ENCODE measurements at places on chromosomes 5 and 9.
A peak's percentile ranks its signal among the peaks of the same experiment; 100 is the strongest.

DNA sequence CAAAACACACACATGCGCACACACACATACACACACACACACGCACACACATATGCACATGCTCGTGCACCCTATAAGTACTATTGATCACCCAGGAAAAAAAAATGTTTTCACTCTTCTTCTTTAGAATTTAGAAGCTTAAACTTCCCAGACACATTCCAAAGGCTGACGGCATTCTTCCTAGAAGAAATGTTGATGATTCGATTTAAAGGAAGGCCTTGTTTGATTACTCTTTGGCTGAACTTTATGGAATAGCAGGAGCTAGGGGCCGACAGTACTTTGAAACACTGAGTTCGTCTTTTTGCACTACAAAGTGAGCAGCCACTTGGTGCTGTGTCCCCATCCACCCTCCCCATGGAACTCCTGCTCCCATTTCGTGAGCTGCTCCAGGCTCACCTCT, 113.2 kb downstream of the EGFLAM start:
- DNase-seq: no peak

GRCh38 chr5:34580983-34581382, 75.1 kb upstream of the RAI14 start:
- no peak for DNase-seq

DNA sequence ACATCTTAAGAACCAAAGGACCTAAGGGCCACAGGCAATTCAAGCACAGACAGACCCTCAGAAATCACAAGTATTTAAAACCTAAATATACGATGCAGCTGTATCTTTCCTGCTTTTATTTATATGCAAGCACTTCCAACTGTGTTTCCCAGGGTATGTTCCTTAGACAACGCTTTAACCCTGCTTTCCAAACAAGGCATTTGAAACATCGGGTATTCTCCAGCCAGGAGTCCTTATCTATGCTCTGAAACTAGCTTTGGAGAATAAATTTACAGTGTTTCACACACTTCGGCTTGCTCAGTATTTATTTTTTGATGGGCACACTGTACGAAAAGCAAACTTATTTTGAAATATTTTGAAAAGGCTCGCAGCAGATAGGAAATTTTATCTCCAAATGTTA, 13.5 kb downstream of the NR6A1 start:
- no peak for DNase-seq

GRCh38 chr9:6197330-6197729, 18.3 kb upstream of the IL33 start:
- no peak for DNase-seq

DNA sequence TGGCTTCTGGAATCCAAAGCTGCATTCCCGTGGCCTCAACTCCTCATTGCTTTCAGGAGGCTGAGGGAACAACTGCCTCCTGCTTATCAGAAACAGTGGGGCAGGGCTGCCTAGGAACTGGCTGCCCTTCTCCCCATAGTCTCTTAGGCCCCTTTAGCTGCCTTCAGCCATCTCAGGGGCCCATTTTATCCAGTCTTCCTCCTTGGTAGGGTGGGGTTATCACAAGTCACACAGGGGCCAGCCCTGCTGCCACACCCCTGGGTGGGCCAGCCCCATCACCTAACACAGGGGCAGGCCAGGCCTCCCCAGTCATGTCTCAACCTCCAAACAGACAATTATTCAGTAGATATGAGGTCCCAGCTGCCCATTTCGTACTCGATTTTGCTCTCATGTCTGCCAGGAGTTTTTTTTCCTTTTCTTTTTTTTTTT, 3.9 kb downstream of the ALAD start:
- DNase-seq: no peak

GRCh38 chr9:101184813-101185278, 156.3 kb downstream of the PLPPR1 start:
- DNase-seq: no peak

- no peak for DNase-seq
Measured at GRCh38 chr9:34571481-34571810, 18.1 kb downstream of the CNTFR start.

- DNase-seq: no peak
Measured at GRCh38 chr5:177594071-177594470, 2.1 kb downstream of the TMED9 start.

GRCh38 chr9:9631284-9631683, 981.5 kb downstream of the PTPRD start:
- no peak for DNase-seq

DNA sequence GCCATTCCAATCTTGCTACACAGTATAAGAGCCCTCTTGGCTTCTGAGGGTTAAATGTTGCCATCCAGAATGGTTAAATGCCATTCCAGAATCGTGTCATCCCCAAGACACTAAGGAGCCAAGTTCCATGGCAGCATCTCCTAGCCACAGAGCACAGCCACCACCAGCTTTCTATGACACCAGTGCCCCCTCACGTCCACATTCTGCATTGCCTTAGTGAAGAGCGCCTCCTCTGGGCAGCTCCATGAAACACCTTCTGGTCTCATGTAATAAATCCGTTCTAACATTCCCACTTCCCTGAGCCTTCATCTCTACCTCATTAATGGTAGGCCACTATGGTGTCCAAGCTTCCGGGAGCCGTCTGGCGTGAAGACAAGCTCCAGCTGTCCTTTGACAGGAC, 12.4 kb downstream of the CBY3 start:
- DNase-seq: no peak

DNA sequence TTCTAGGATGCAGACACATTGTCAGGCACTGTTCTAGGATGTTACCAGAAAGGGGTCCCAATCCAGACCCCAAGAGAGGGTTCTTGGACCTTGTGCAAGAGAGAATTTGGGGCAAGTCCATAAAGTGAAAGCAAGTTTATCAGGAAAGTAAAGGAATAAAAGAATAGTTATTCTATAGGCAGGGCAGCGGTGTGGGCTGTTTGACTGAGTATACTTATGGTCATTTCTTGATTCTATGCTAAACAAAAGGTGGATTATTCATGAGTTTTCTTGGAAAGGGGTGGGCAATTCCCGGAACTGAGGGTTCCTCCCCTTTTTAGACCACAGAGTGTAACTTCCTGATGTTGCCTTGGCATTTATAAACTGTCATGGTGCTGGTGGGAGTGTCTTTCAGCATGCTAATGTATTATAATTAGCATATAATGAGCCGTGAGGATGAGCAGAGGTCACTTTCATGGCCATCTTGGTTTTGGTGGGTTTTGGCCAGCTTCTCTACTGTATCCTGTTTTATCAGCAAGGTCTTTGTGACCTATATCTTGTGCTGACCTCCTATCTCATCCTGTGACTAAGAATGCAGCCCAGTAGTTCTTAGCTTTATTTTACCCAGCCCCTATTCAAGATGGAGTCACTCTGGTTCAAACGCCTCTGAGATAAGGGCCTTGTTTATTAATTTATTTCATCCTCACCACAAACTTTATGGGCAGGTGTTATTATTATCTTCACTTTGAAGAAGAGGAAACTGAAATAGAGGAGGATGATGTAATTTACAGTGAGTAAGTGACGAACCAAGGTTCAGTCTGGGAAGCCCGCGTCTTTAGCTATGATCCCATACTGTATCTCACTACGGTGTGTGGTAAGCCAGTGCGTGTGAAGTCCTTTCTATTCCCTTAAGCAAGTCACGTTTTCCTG, 186.0 kb upstream of the KLF4 start:
- no peak for DNase-seq

DNA sequence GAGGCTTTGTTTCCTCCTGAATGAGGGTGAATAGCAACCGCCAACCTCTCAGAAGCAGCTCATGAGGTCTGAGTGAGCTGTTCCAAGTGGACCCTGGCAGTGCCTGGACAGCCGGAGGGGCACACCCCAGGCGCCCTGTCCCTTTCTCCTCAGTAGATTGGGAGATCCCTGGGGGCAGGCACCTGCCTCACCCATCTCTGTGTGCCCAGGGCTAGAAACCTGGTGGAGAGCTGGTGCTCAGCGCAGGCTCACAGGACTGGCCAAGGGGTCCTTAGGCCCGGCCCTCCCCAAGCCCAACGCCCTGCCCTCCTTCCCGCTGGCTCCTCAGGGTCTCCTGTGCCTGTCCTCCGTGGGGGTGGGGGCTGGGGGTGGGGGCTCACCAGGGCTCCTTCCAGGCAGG, 14.9 kb upstream of the MAPK9 start:
- no peak for DNase-seq

- no peak for DNase-seq
Measured at GRCh38 chr9:132182314-132183091, 20.6 kb downstream of the NTNG2 start.

- peak; percentile 69 for DNase-seq
Measured at GRCh38 chr9:129126749-129127618, 15.8 kb downstream of the PTPA start.

DNA sequence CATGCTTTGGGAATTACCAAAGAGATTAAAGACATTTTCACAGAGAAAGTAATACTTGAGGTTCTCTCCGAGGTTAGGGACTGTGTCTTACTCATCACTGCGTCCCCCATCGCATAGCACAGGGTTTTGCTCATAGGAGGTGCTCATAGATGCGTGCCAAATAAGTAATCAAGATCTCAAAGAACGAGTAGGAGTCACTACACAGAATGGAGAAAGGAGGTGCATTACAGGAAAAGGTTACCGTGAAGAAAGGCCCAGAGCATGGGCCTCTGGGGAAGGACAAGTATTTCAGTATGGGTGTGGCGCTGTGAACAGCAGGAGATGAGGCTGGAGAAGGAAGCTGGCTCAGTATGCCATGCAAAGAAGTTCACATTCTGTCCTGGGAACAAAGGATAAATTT, 182.4 kb downstream of the ACTL7B start:
- DNase-seq: peak; percentile 29
